ENCODE measurements at places on chromosomes 4 and X.

GRCh38 chrX:47293106-47293505 lies 60.3 kb downstream of the USP11 start:
- DNase-seq: no peak

DNA sequence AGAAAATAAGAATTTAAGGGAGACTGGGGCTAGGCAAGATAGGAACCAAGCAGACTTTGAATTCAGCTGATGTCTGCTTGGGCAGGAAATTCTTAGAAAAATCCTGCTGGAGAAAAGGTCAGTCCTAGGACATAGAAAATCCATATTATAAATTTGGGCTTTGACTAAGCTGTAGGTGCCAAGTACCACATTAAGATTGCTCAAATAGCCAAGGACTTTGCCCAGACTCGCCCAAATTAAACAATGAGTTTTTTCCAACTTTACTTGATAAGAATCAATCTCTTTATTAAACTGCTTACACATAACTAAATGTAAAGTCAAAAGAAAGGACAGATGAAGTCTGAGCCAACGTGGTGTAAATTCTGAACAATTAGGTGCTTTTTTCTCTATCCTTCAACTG lies 95.4 kb downstream of the FUNDC1 start:
- DNase-seq: no peak

- DNase-seq: no peak
Observed at GRCh38 chrX:102517326-102517725, 787 bp upstream of the TMSB15A start.

GRCh38 chr4:156870131-156870530 lies 101.5 kb downstream of the PDGFC start:
- DNase-seq: no peak

DNA sequence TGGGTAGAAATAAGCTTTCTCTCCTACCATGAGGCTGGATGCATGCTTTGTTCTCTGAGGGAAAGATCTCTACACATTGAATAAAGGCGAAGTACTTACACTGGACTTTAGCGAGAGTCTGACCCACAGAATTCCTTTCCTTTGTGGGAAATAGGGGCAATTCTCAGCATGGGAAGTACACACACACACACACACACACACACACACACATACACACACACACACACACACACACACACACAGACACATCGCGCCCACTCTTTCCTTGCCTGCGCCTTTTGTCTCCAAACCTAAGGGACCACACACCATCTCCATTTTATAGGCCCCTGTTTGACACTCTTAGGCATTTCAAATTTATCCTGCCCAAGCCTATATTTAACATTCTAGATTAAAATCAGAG lies 83.8 kb downstream of the LUZP4 start:
- no peak for DNase-seq

GRCh38 chrX:120331116-120331515 lies 19.9 kb upstream of the TMEM255A start:
- DNase-seq: no peak

DNA sequence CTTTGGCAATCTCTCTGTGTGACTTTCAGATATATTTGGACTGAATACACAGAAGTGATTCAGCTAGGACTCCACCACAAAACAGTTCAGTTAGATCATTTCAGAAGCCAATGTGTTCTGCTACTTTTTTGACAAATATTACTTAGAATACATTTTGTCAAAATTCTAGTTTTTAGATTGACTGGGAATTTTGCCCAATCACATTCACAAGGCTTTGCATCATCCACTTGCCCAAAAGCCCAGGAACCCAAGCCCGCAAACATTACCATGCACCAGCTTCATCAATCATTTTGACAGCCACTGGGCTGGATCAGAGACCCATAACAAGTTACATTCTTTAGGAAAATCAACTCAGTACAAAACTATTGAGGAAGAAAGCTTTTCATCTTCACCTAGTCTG lies 256.6 kb upstream of the NDST3 start:
- DNase-seq: no peak

DNA sequence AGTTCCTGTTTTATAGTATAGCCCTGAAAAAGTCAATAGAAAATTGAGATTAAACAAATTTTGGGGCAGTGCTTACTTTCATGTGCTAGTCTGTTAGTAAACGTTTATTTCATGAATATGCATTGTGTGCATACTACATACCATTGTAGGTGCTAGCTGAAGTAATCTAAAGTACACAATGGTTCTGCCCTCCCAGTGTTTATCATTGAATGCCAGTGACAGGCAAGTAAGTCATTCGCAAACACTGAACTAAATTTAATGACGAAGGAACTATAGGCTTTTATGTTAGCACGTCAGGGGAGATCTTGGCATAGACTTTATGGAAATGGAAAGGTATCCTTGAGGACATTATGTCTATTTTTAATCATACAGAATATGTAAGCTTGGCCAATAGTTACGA lies 426.9 kb upstream of the EPHA5 start:
- DNase-seq: no peak

Measured in MM.1S (cell line).